ENCODE measurements at places on chromosomes 6 and 20.
A peak's percentile ranks its signal among the peaks of the same experiment; 100 is the strongest.

GRCh38 chr6:144176043-144176442 lies 25.7 kb downstream of the STX11 start:
- no peak for DNase-seq

GRCh38 chr6:148830614-148831013 lies 83.8 kb downstream of the UST start:
- DNase-seq: no peak

- DNase-seq: no peak
Measured at GRCh38 chr20:20555838-20556237, 156.6 kb downstream of the RALGAPA2 start.

DNA sequence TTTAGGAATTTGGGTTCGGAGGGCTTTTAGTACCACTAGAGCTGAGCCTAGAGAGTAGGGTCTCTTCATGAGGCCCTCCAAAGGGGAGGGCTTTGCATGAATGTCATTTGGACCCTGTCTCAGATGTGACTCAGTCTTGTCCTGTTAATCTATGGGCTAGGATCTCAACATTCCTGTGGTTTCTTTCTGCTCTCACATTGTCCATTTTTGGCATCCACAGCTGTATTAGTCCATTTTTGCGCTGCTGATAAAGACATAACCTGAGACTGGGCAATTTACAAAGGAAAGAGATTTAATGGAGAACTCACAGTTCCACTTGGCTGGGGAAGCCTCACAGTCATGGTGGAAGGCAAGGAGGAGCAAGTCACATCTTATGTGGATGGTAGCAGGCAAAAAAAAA lies 61.0 kb downstream of the CRYBG1 start:
- DNase-seq: no peak

DNA sequence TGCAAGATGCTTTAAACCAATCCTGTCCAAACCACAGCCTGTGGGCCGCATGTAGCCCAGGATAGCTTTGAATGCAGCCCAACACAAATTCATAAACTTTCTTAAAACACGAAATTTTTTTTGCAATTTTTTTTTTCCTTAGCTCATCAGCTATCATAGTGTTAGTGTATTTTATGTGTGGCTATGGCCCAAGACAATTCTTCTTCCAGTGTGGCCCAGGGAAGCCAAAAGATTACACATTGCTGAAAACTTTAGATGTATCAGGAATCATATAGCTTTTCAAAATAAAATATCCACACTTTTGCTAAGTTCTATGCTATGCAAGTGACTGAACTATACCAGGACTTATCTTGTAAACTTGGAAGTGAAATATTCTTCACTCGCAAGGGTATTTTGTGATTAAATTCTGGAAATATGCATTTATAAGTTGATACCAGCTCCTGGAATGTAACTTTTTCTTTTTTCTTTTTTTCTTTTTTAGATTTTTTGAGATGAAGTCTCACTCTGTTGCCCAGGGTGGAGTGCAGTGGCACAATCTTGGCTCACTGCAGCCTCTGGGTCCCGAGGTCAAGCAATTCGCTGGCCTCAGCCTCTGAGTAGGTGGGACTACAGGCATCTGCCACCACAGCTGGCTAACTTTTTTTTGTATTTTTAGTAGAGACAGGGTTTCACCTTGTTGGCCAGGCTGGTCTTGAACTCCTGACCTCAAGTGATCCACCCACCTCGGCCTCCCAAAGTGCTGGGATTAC lies 49.8 kb downstream of the MTHFD1L start:
- no peak for DNase-seq

- DNase-seq: no peak
Measured at GRCh38 chr20:9236458-9236857, 167.6 kb downstream of the PLCB4 start.

DNA sequence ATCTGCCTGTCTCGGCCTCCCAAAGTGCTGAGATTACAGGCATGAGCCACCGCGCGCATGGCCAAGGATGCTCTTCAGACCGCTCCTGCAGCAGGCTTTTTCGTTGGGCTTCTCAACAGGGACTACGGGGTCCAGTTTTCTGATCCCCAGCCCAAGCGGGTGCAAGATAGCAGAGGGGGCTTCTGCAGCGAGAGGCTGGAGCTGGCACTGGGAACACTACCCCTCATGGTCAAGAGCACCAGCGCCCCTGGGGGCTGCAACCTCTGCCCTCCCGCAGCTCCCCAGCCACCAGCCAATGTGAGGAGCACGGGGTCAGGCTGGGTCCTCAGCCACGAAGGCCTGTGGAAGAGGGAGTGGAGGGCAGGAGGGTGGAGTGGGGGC lies 6.0 kb downstream of the CTSZ start:
- DNase-seq: no peak

DNA sequence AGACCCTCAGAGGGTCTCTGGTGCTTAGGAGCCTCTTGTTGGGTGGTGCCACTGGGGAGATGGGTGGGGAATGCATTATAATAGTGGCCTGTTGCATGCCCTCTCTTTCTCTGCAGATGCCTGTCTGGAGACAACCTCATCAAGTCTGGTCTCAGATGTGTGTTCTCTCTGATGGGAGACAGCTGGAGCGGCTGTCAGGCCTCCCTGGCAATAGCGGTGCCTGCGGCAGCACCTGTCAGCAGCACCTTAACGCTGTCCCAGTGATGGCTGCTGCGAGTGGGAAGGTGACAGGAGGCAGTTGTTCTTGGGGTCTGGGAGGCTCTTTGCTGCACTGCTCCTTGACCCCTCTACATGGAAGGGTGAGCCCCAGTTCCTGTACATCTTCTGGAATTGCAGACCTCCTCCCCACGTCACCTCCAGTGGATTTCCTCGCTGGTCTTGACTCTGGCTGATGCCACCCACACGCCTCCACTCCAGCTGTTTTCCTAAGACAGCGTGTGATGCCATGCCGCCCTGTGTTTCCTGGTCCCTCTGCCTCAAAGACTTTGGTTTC lies 63.3 kb upstream of the BLCAP start:
- DNase-seq: no peak

DNA sequence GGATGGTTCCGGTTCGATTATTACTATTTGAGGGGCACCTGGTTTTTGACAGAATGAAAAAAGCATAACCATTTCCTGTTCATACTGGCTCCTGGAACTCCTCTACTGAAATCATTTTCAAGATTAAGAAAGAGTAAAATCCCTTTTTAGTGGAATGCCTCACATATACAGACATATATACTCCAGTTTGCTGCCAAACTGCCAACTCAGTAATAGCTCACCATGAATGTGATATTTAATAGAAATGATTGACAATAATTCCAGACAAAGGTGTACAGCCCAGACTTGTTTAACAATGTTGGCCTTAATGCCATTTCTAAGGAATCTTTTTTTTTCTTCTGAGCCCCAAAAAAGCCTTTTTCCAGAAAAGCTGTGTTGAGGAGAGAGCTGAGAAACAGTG lies 93.1 kb downstream of the JAG1 start:
- no peak for DNase-seq

- DNase-seq: no peak
Measured at GRCh38 chr20:52219441-52219840, 27.9 kb upstream of the ZFP64 start.

DNA sequence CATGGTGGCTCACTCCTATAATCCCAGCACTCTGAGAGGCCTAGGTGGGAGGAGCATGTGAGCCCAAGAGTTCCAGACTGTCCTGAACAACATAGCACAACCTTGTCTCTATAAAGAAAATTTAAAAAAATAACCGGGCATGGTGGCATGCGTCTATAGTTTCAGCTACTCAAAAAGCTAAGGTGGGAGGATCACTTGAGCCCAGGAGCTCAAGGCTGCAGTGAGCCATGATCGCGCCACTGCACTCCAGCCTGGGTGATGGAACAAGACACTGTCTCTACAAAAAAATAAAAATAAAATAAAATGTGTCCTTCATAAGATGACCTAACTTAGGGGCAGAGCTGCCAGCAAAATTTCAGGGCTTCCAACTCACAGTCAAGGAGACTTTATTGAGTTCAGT lies 12.6 kb downstream of the ID4 start:
- DNase-seq: no peak

DNA sequence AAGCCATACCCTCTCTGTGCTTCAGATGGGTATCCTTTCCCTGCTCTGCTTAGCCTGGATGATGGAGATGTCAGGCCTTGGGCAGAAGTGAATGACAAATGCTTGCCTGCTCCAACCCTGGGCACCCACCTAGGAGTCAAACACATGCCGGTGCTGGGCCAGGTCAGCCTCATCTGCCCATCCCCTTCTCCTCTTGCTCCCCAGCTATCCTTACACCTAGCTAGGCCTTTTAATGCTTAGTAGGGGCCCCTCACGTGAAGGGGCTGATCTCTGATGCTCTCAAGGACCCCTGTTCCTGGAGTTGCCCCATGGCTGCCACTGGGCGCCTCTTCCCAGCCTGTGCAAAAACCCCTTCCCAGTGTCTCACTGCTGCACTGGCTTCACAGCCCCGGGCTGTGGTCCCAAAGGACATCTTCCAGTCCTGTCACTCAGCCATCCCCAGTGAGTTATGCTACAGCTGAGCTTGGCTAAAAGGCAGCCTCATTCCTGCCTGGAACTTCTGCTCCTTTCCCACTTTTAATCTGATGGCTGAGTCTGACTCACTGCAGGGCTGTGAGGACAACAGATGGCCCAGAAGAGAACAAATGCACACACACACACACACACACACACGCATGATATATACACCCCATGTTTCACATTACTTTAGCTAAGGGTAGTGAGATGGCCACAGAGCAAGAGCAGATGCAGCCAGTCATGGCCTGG lies 12.8 kb upstream of the SDCBP2 start:
- DNase-seq: no peak

DNA sequence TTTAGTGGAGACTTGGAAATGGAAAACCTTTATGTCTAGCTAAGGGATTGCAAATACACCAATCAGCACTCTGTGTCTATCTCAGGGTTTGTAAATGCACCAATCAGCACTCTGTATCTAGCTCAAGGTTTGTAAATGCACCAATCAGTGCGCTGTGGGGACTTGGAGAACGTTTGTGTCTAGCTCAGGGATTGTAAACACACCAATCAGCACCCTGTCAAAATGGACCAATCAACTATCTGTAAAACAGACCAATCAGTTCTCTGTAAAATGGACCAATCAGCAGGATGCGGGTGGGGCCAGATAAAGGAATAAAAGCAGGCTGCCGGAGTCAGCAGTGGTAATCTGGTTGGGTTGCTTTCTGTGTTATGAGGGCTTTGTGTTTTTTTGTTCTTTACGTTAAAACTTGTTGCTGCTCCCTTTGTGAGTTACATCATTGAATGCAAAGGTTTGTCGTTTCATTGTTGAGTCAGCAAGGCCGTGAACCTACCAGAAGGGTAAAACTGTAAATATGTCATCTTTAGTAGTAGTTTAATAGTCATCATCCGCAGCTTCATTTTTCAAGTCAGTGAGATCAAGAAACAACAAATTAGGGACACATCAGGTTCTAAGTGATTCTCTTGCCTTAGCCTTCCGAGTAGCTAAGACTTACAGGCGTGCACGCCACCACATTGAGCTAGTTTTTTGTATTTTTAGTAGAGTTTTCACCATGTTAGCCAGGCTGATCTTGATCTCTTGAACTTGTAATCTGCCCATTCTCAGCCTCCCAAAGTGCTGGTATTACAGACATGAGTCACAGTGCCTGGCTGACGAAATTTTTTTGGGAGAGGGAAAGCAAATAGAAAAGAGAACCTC lies 22.7 kb upstream of the NUP153 start:
- no peak for DNase-seq

GRCh38 chr6:140217283-140217682 lies 842.8 kb upstream of the CITED2 start:
- DNase-seq: no peak

- DNase-seq: no peak
Measured at GRCh38 chr6:2877960-2878359, 25.1 kb downstream of the SERPINB9 start.

- DNase-seq: no peak
Measured at GRCh38 chr6:110720066-110720465, 95.2 kb downstream of the CDK19 start.

GRCh38 chr20:17712708-17713107 lies 12.9 kb downstream of the BANF2 start:
- DNase-seq: no peak

DNA sequence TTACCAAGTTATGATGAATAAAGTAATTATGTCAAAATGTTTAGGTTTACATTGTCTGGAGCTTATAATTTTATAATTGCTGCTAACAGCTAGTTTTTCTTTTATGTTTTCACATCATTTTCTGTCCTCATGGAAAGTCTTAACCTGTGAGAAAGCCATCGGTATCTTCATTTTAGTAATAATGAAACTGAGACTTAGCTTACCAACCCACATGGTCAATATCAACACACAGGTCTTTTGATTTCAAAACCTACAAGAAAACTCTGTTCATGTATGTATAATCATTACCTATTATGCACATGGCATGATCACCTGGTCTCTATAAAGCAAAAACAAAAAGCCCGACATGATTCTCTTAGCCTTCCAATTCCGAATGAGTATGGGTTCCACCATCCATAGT lies 61.9 kb downstream of the KCNQ5 start:
- DNase-seq: no peak

- DNase-seq: peak; percentile 67
Measured at GRCh38 chr6:28474441-28475219, 31.3 kb upstream of the ZSCAN23 start.

DNA sequence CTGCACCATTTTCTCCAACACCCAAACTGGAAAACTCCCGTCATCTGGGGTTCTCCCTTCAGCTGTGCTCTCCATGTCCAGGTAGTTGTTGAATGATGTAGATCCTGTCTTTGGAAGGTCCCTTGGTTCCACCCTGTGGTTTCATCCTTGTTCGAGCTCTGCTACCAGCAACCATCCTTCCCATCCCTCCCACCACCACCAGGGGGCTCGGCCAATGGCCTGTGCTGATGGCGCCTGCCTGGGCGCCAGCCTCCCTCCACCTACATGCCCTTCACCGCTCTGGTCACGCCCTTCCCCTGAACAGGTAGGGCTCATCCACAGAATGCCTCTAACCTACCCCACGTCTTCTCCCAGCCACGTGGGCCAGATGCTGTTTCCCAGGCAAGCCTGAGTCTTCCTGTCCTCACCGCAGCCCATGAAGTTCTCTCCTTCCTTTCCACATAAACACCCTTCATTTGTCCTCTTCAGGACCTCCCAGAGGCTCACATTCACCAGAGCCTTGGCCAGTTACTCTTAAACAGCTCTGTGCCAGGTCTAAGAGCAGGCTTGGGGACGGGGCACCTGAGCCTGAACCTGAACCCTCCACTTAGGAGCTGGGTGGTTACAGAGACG lies 75.1 kb upstream of the DUSP22 start:
- DNase-seq: no peak

DNA sequence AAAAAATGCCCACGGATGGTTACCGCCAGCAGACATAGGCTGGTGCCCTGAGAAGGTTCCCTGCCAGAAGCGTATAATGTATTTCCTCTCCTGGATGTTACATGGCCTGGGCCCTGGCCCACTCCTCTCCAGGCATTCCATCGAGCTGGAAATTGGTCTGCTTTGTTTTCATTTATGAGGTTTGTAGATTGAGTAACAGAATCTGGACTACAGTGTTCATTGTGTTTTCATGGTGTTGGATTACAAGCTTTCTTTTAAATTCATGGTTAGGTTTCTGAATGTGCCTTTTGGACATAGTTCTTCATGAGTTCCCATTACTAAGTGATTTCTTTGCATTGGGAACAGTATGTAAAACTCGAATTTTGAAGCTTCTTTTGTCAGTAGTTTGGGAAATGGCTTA lies 6.4 kb downstream of the TIAM2 start:
- DNase-seq: no peak

GRCh38 chr6:90119618-90120017 lies 177.0 kb downstream of the BACH2 start:
- DNase-seq: no peak

- DNase-seq: no peak
Measured at GRCh38 chr6:2363211-2363610, 117.8 kb upstream of the GMDS start.

All from NCI-H774 (cell line).